ENCODE measurements at places on chromosomes 11 and 22. TPM values are rescaled to one million over a fixed set of nuclear protein-coding genes. Genes with fewer than 3 reads are reported as not detected.

DNA sequence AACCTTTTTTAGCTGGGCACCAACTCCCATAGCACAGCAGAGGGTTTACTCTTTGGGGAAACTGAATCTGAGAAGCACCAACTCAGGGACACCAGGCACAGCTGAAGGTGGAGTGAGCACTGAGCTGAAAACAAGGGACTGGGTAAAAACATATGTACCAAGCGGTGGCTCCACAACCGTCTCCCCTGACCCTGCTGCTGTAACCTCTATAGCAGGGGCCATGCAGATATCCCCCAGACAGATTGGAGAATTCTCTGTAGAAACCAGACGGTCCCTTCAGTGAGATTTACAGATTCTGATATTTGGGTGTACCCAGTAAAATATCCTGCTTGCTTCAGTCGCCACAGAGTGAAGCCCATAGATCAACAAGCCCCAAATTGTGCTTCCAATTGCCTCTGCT is 4.3 kb upstream of the SNX32 start:
- no peak for DNase-seq

- no peak for DNase-seq
Observed at GRCh38 chr11:125943661-125944349, 2.0 kb upstream of the VSIG10L2 start.

GRCh38 chr22:25403284-25403810 is 161.1 kb upstream of the GRK3 start:
- DNase-seq: no peak

The ATM gene
- total RNA-seq: 203 TPM

The ARHGEF12 gene
- 12.9 TPM for total RNA-seq
